ENCODE measurements at places on chromosomes 7 and 10. TPM values are rescaled to one million over a fixed set of nuclear protein-coding genes. Genes with fewer than 3 reads are reported as not detected.

- H3K27ac ChIP-seq = no peak overlapping the region
- no peaks in the 10 kb centered on the region for H3K27me3 ChIP-seq
- no peaks in the 10 kb centered on the region for H3K4me1 ChIP-seq
Observed at GRCh38 chr7:157459966-157460365, 123.2 kb downstream of the DNAJB6 start.

- H3K27me3 ChIP-seq = peaks cover 11% of the 10 kb centered on the region
- H3K36me3 ChIP-seq = no peaks in the 10 kb centered on the region
- peaks cover 6% of the 10 kb centered on the region for H3K4me1 ChIP-seq
- H3K27ac ChIP-seq = peak overlapping the region; percentile 68
Observed at GRCh38 chr7:50791363-50791937, 8.8 kb upstream of the GRB10 start.

Gene JAKMIP3
- total RNA-seq = 0.13 TPM

Gene WEE2
- not detected for total RNA-seq

DNA sequence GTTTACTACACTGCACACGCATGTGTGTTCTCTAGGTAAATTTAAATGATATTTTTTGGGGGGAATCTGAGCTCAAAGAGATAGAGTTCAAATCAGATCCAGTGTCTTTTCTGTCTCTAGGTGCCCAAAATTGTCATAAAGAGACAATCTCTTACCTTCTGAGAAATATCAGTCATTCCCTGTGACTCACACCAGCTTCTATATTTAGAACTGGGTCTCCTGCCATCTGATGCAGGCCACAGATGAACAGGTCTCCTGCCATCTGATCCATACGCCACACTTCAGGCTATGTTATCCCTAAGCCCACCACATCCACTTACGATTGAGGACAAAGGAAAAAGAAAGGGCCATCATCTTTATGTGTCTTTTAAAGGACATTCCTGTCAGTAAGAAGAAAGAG is 136.3 kb upstream of the LAMB4 start:
- H3K36me3 ChIP-seq = no peaks in the 10 kb centered on the region
- no peak overlapping the region for H3K27ac ChIP-seq
- no peak for DNase-seq
- H3K4me3 ChIP-seq = no peak overlapping the region
- no peaks in the 10 kb centered on the region for H3K27me3 ChIP-seq

DNA sequence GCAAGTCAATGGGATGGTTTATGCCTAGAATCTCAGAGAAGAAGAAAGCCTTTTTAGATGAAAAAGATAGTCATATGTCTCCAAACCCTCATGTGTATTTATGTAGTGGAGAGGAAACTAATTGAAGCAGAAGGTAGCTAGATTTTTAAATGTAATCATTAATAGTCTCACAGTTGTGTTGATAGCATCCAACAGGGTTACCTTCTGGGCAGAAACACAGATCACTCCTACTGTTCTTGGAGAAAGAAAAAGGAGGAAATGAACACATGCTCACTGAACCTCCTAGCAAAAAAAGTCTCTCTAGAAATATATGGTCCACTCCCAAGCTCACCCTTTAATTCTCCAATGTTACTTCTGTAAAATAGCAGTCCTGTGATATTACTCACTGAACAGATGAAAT is 777.2 kb upstream of the C7orf33 start:
- no peaks in the 10 kb centered on the region for H3K36me3 ChIP-seq
- no peak for DNase-seq
- H3K27me3 ChIP-seq = no peaks in the 10 kb centered on the region
- H3K27ac ChIP-seq = no peak overlapping the region
- H3K4me3 ChIP-seq = no peak overlapping the region

DNA sequence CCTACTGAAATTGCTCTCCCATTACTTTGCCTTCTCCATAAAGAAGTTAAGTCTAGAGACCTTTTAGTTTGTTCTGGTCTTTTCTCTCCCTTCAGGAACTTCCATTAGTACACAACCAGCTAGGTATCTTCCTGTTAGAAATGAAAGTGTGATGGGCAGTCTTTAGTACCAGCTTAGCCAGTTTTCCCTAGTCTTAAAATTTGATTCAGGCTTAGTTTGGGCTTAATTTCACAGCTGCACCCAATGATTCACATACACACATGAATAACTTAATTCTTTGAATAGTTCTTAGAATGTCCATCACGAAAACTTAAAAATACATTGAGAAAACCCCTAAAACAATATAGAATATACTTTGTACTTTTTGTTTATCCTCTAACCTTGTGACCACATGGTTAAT is 2.4 kb upstream of the PPP1R9A start:
- H3K27me3 ChIP-seq = no peaks in the 10 kb centered on the region
- DNase-seq = no peak
- H3K36me3 ChIP-seq = no peaks in the 10 kb centered on the region
- no peaks in the 10 kb centered on the region for H3K4me1 ChIP-seq
- no peak overlapping the region for H3K4me3 ChIP-seq
